ENCODE measurements at places on chromosomes 1 and 21. TPM values are rescaled to one million over a fixed set of nuclear protein-coding genes. Genes with fewer than 3 reads are reported as not detected.

Gene SLC9A1
- polyA plus RNA-seq, result 19.6 TPM

Gene TCP10L
- polyA plus RNA-seq, result 1.5 TPM

Gene RGS5
- polyA plus RNA-seq, result 15.2 TPM

Gene PM20D1
- polyA plus RNA-seq, result 3.3 TPM

Gene SAMD11
- polyA plus RNA-seq, result 43.0 TPM

Gene NCAM2
- polyA plus RNA-seq, result 16.4 TPM

Gene NUDT4B
- 0.57 TPM for polyA plus RNA-seq

Gene CD1D
- polyA plus RNA-seq, result 5.6 TPM

DNA sequence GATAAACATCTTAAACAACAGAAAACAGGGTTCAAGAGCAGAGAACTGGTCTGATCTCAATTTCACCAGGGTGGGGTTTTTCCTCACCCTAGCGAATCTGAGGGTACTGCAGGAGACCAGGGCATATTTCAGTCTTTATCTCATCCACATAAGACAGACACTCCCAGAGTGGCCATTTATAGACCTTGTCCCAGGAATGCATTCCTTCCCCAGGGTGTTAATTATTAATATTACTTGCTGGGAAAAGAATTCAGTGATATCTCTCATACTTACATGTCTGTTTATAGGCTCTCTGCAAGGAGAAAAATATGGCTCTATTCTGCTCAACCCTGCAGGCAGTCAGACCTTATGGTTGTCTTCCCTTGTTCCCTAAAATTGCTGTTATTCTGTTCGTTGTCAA lies 84.1 kb downstream of the LYPLAL1 start:
- no peak for DNase-seq

DNA sequence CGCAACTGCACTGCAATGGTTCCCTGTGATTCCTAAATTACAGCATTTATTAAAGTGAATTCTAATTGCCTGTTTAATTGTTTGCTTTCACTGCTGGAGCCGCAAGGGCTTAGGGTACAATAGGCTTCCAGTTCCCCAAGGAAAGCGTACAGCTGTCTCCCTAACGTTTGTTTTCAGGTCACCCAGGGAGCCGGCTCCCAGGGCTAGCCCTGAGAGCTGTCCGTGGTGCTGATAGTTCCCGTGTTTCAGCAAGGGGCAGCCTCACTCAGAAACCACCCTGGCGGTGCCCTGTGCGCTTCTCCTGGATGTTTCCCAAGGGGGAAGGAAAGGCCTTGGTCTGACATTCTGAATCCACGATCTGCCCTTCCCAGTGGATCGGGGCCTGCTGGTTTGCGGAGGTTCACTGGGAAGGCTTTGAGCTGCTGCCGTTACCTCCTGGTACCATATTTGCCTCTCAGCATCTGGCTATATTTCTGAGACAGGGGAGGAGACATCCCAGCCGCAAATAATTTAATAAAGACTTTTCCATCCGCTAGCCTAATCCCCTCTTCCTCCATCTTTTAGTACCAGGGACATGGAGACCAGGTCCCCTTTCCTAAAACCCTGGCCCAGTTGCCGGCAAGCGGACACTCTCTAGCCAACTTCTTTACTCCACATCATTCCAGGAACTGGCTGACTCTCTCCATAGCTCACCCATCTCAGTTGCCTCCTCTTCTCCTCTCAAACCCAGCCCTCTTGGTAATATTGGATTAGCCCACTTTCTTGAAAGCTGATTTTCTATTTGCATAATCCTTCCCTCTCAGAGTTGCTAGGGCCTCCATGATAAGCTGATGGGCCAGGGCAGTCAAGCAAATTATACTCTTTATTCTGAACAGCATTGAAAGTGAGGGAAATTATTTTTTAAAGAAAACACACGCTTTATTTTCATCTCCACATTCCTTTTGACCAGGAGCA lies 149.0 kb downstream of the IGSF21 start:
- DNase-seq, result peak; percentile 77

- DNase-seq, result no peak
Observed at GRCh38 chr1:184533915-184534314, 147.1 kb downstream of the C1orf21 start.

DNA sequence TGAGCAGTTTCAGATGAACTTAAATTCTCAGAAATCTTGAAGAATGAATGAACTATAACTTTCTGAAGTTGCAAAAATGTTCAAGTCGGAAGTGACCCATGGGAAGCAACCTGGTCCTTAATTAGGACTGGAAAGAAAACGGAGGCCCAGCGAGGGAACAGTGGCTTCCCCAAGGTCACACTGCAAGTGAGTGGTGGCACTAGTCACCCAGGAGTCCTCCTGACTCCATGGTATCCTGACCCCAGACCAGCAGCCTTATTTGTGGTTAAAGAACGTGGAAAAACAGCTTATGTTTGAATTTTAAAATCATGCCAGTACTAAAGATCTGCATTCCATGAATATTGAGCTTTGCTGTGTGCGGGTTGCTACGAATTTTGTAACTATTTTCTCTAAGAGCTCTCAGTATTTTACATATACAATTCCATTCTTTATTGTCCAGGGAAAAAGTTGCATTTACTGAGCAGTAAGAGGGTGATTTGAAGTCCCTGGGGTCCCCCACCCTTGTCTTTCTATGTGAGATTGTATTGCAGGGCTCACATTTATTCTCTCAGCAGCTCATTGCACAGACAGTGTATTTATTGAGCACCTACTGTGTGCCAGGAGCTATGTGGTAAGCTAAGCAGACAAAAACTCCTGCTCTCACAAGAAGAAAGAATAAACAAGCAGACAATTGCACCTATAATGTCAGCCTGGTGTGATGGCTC lies 61.6 kb upstream of the ATP5PO start:
- DNase-seq, result no peak

- no peak for DNase-seq
Observed at GRCh38 chr1:109290998-109291397, 8.1 kb upstream of the PSRC1 start.

GRCh38 chr1:235892734-235893413 lies 26.2 kb upstream of the LYST start:
- no peak for DNase-seq

DNA sequence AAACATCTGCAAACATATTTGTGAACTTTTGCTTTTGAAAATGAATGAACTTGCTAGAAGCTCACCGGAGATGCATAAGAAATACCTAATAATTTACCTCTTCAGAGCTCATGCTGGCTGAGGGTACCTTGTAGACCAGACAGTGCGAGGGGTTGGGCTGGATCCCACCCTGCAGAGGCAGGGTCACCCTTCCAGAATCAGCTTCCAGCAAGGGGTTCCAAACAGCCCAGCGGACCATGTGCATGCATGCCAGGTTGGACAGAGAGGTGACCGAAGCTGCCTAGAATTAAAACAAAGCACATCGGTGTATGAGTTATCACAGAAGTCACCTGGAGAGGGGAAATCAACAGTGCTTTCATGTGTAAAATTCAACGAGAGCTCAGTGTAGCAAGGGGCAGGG lies 59.2 kb downstream of the NPHP4 start:
- no peak for DNase-seq

GRCh38 chr1:114061121-114061830 lies 82.0 kb downstream of the OLFML3 start:
- DNase-seq, result no peak

DNA sequence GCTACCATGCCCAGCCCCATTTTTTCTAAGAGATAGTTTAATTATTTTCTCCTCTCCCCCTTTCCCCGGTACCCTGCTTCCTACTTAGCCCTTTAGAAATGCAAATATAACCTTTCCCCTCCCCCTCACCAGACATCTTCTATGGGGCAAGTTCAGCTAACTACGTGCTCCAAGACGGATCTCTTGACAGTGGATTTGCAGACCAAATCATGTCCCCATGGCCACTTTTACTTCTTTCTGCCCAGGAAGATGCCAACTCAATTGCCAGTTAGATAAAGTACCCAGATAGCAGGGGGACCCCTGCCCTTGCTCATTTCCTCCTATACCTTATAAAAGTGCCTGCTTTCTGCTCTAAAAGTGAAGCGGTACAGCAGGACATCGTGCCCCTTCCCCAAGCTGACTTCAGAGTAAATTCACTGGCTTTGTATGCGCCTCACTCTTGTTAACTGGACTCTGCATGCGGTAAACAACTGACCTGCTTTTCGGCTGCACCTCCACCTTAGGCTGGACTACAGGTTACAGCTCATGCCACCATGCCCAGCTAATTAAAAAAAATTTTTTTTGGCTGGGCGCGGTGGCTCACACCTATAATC lies 7.4 kb downstream of the DNAJC11 start:
- no peak for DNase-seq

- no peak for DNase-seq
Observed at GRCh38 chr1:29505532-29506220, 269.4 kb downstream of the PTPRU start.

DNA sequence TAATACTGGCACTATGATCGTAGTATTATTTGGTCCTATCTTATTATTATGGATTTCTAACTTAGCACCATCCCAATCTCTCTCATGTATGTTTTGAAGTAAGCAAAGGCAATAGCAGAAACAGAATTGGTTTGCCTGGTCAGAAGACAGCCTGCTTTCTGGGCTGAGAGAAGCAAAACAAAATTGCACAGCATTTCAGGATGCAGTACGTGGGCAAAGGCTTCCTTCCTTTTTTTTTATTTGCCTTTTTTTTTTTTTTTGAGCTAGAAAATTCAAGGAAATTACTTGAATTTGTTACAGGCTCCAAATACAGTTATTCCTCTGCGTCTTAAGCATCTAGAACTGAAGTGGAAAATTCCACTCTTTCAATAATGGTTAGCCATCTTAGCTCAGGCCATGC lies 8.8 kb downstream of the CDA start:
- no peak for DNase-seq
